ENCODE measurements at places on chromosomes 12 and 14. TPM values are rescaled to one million over a fixed set of nuclear protein-coding genes. Genes with fewer than 3 reads are reported as not detected.

Gene SMCO2
- total RNA-seq: not detected

Gene ACRBP
- total RNA-seq: not detected

Gene PTGER2
- 2.2 TPM for total RNA-seq

Gene AICDA
- total RNA-seq: not detected

Gene B4GALNT3
- total RNA-seq: 7.1 TPM

Gene FITM1
- total RNA-seq: not detected

- no peak for DNase-seq
Observed at GRCh38 chr14:70622111-70622712, 19.5 kb upstream of the TTC9 start.

DNA sequence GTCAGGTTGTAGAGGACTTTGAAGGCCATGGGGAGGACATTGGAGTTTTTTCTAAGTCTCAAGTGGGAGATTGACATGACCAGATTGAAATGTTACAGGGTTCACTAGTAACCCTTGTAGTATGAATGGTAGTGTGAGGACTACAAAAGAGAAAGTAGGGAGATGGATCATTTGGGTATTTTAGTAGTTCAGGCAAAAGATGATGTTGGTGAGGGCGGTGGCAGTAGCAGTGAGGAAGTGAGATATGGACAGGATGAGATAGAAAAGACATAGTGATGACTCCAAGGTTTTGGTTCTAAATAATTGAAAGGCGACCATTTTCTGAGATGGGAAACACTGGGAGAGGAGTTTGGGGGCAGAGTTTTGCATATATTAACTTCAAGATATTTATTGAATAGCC is 94.2 kb upstream of the CNTN1 start:
- no peak for DNase-seq

DNA sequence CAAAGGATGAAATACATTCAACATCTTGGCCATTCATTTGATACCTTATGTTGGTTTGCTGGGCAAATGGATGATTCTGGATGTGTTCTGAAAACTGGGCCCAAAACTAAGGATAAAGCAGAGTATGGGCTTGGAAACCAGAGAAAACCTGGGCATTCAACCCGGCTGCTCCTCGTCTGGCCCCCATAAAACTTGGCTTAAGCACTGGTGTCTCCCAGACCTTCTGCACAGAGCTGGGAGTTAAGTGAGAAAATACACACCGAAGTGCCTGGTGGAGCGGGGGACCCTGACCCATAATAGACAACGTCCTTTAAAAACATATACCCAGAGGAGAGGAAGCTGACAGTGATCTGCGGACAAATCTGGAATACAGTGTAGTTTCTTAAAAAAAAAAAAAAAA is 112.5 kb downstream of the FOXN3 start:
- no peak for DNase-seq

Measured in epithelial cell of proximal tubule (primary cell).